Fibroblast of the aortic adventitia (primary cell): ENCODE measurements at places on chromosomes 16 and 17. TPM values are rescaled to one million over a fixed set of nuclear protein-coding genes. Genes with fewer than 3 reads are reported as not detected.

DNA sequence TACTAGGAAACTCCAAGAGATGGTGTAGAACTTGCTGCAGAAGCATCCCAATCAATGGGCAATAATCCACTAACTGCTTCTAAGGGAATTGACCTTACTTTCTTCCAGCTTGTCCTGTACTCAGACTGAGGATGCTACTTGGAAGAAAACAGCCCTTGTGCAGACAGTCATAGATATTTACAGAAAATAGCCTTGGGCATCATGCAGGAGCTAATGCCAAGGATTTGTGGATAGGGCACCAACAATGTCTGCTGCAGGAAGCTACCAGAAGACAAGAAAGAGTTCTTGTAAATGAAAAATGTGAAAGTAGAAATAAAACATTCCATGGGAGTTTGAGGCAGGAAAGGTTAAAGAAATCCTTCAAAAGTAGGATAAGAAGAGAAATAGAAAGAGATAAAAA lies 21.5 kb upstream of the CSNK2A2 start:
- DNase-seq = no peak

DNA sequence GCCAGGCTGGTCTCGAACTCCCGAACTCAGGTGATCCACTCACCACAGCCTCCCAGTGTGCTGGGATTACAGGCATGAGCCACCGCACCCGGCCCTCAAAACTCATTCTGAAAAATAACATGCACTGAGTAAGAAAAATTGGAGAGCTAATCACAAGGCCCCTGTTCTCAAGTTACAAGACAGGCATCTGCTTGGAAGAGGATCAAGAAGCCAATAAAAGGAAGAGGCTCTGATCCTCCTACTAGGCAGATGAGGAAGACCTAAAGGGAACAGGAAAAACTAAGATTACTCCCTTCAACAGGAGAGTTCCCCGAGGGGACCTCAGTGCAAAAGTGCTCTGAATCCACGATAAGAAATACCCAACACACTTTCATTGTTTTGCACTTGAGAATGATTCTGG lies 18.4 kb downstream of the BLMH start:
- DNase-seq = peak; percentile 9

- DNase-seq = no peak
These were observed 21.2 kb downstream of the SPHK1 start for GRCh38 chr17:76405607-76405966.

DNA sequence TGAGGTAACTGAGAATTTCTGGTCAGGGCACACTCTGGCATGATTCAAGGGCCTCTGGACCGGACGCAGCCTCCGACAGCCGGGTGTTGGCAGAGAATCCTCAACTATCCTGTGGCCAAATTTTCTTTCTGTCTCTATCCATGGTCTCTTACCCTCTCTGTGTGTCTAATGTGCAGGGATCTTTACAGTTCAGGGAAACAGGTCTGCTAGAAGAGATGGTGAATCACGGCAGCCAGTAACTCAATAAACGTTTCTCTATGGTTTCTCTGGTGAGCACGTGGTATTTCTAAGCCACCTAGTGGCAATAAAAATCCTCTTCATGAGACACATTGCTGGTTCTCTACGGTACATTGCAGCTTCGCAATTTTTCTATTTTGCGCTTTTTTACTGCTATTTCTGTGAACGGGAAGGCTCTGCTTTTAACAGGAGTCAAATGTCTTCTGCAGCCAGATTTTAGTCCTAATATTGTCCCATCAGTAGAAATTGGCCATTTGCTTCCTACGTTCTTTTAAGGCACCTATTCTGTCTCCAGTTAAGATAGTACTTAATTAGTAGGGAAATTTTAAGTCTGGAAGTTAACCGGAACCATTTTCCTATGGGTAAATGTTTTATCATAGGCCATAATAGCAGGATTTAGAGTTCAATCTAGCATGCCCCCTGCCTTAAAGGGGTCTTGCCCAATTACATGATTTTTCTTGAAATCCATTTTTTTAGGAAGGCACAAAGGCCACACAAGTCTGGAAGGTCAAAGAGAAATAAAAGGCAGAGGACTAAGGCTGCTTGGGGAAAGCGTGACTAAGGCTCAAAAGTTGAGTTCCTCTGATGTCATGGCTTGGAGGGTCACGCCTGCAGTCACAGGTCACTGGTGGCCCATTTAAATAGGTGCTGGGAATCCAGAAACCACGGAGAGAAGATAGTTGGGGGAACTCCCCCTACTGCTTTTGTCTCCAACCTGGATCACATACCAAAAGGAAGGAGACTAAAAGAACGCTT lies 31.5 kb downstream of the QPRT start:
- peak; percentile 82 for DNase-seq

- no peak for DNase-seq
These were observed 23.8 kb downstream of the LITAFD start for GRCh38 chr16:8905795-8906591.

GRCh38 chr16:30166202-30166902 lies 17.1 kb upstream of the CORO1A start:
- DNase-seq = no peak

DNA sequence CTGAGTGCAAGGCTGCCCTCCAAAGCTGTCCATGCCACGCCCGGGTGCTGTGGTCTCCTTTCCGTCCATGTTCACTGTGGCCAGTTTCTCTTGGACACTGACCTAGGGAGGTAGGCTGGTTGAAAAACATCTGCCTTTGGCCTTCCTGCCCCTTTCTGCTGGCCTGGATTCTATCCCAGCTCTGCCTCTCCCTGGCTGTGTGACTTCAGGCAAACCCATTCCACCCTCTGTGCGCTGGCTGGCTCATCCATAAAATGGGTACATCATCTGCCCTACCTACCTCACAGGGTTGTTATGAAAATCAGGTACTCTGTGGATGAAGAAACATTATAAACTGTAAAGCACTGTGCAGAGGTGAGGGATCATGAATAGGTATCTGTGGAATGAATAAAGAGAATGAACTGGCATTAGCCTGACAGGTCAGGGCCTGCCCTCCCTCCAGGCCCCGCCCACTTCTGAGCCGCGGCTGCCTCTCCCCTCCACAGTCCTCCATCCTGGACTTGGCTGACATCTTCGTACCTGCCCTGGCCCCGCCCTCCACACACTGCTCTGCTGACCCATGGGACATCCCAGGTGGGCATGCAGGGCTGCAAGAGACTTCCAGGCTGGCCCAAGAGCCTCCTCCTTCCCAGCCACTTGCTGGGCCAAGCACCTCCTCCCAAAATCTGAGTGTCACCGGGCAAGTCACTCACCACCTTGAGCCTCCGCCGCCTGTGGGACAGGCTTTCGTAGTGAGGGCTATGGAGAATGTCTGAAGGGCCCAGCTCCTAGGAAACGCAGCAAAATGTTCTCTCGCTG lies 7.0 kb upstream of the SPATA20 start:
- no peak for DNase-seq

DNA sequence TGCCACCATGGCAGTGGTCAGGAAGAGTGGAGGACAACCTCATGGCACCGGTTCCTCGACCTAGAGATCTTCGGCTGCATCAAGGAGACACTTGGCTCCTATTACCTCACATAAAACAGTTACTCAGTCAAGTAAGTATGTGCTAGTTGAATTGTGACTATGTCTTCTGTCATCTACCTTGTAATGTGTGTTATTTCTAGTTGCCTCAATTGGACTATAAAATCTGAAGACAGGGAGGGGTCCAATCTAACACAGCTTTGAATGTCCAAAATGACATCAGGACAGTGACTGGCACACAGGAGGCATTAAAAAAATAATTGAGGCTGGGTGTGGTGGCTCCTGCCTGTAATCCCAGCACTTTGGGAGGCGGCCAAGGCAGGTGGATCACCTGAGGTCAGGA lies 17.2 kb downstream of the C16orf86 start:
- no peak for DNase-seq

DNA sequence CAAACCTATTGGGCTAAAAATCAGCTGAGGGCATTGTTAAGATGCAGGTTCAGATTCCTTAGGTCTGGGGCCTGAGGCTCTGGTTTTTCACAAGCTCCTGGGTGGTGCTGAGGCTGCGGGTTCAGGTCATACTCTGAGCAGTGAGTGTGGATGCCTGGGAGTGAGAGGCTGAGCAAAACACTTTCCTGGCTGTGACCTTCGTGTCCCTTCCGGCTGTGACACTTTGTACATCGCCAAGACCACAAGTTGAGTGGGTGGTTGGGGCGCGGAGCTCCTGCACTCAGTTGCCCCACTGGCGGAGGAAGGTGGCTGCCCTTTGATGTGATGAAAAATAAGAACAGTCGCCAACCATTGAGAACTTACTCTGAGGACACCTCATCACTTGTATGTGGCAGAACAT lies 24.8 kb downstream of the CCR7 start:
- DNase-seq = no peak

- DNase-seq = peak; percentile 96
These were observed 46.3 kb downstream of the VMP1 start for GRCh38 chr17:59753522-59754467.

DNA sequence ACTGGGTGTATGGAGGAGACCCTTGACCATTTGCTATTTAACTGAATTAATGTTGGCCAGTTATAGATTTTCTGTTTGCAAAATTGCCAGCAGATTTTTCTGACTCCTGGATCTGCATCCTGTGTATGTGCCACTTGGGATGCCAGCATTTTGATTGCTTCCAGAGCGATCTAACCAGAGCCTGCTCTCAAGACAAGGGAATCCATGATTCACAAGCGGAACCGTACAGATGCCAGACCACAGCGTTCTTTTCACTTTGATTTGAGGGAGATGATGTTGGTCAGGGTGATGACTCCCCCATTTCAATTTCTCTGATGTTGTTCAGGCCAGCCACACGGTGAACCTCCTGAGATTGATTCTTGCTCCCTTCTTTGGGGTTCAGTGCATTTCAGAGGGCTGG lies 228.7 kb downstream of the CDH13 start:
- peak; percentile 67 for DNase-seq

GRCh38 chr16:12319428-12320035 lies 343.0 kb downstream of the SNX29 start:
- DNase-seq = no peak

- no peak for DNase-seq
These were observed 213.9 kb downstream of the C16orf78 start for GRCh38 chr16:49587511-49587910.

The TLCD3B gene
- total RNA-seq = 0.18 TPM in 1 of 2 replicates, not detected in the other

The CCDC47 gene
- total RNA-seq = 70.2 and 264 TPM in 2 replicates

The ZNRF1 gene
- total RNA-seq = 9.5 and 14.5 TPM in 2 replicates

The RNF40 gene
- total RNA-seq = 73.5 and 89.4 TPM in 2 replicates
